ENCODE measurements at places on chromosomes 5 and 9.
A peak's percentile ranks its signal among the peaks of the same experiment; 100 is the strongest.

DNA sequence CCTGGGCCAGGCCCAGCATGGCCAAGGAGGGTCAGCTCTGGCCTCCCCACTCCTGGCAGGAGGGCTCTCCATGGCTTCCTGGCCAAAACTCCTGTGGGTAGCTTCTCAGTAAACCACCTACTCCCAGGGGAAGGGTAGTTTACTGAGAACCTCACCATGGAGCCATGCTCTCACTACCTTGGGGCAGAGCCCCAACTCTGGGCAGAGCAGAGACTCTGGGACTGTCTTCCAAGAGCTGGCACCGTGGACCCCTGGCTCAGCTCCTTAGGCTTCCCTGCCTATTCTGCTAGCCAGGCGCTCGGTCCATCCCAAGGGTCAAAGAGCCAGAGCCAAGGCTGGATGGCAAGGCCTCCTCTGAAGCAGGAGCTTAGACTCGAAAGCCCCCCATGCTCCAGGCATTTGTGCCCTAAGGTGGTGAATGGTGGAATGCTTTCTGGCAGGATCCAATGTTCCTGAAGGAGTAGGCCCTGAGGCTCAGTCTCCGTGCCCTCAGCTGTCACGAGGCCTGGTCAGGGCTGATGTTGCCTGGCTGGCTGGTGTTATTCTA is 19.6 kb downstream of the TCF7 start:
- H3K4me1 ChIP-seq = peaks cover 97% of the 10 kb centered on the region
- H3K27ac ChIP-seq = no peak overlapping the region
- H3K4me3 ChIP-seq = no peak overlapping the region
- DNase-seq = peak; percentile 6
- no peaks in the 10 kb centered on the region for H3K27me3 ChIP-seq

GRCh38 chr9:131892162-131892707 is 152.4 kb upstream of the RAPGEF1 start:
- H3K36me3 ChIP-seq = peaks cover 5% of the 10 kb centered on the region
- no peak overlapping the region for H3K4me3 ChIP-seq
- no peak for DNase-seq
- H3K27ac ChIP-seq = no peak overlapping the region
- no peaks in the 10 kb centered on the region for H3K4me1 ChIP-seq

GRCh38 chr9:137237759-137238726 is 3.0 kb upstream of the TUBB4B start:
- H3K27ac ChIP-seq = no peak overlapping the region
- H3K4me1 ChIP-seq = peaks cover 22% of the 10 kb centered on the region
- peaks cover 15% of the 10 kb centered on the region for H3K36me3 ChIP-seq
- peaks cover 2% of the 10 kb centered on the region for H3K27me3 ChIP-seq
- no peak for DNase-seq

GRCh38 chr5:61675015-61675692 is 343.1 kb downstream of the ZSWIM6 start:
- no peak overlapping the region for H3K4me3 ChIP-seq
- H3K27me3 ChIP-seq = peaks cover 8% of the 10 kb centered on the region
- DNase-seq = no peak
- no peaks in the 10 kb centered on the region for H3K36me3 ChIP-seq
- H3K27ac ChIP-seq = no peak overlapping the region
- no peaks in the 10 kb centered on the region for H3K4me1 ChIP-seq

GRCh38 chr5:173855162-173855994 is 32.8 kb upstream of the CPEB4 start:
- H3K27me3 ChIP-seq = peaks cover 7% of the 10 kb centered on the region
- H3K4me3 ChIP-seq = no peak overlapping the region
- no peak overlapping the region for H3K27ac ChIP-seq
- H3K36me3 ChIP-seq = no peaks in the 10 kb centered on the region
- peaks cover 5% of the 10 kb centered on the region for H3K4me1 ChIP-seq

DNA sequence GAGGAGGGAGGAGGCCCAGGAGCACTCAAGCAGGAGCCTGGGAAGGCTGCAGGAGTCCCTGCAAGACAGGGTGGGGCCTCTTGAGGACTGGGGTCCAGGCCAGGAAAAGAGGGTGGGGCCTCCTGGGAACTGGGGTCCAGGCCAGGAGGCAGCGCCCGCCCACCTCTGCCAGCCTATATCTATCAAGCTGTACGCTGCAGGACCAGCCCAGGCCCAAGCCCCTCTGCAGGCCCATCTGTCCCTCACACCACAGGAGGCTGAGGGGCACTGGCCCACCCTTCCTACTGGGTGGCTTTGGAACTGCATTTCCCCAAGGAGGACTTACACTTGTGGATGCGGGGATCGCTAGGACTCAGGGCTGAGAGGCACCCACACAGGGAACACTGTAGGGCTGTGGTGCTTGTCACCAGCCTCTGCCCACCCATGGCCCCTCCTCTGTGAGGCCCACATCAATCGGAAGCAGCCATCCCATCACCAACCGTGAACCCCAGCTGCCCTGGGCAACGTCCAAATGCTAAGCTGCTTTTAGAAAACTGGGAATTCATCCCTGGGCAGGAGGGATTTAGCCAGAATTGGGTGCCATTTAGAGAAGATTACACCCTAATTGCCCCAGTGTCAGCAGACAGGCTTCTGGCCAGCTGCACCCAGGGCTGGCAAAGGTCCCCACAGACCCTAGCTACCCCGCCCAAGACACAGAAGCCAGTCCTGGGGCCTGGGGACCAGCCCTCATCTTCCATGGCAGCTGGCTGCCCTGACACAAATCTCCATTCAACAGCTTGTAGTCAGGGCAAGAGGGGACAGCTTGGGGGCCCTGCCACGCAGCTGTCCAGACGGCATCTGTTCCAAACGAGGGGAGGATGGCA is 15.3 kb downstream of the BICD2 start:
- H3K4me3 ChIP-seq = no peak overlapping the region
- peaks cover 54% of the 10 kb centered on the region for H3K4me1 ChIP-seq
- peaks cover 3% of the 10 kb centered on the region for H3K36me3 ChIP-seq
- no peak for DNase-seq
- no peak overlapping the region for H3K27ac ChIP-seq

GRCh38 chr9:71941060-71941568 is 29.7 kb downstream of the C9orf85 start:
- no peaks in the 10 kb centered on the region for H3K27me3 ChIP-seq
- no peaks in the 10 kb centered on the region for H3K36me3 ChIP-seq
- no peak for DNase-seq
- H3K4me1 ChIP-seq = peaks cover 17% of the 10 kb centered on the region
- no peak overlapping the region for H3K27ac ChIP-seq

GRCh38 chr5:54401515-54401914 is 54.0 kb upstream of the HSPB3 start:
- no peaks in the 10 kb centered on the region for H3K4me1 ChIP-seq
- no peak for DNase-seq
- H3K27ac ChIP-seq = no peak overlapping the region

GRCh38 chr9:128634111-128634510 is 22.5 kb downstream of the DYNC2I2 start:
- H3K36me3 ChIP-seq = peaks cover 27% of the 10 kb centered on the region
- H3K4me1 ChIP-seq = no peaks in the 10 kb centered on the region
- no peak overlapping the region for H3K27ac ChIP-seq
- H3K4me3 ChIP-seq = no peak overlapping the region

GRCh38 chr5:97297063-97297703 is 114.1 kb upstream of the RIOK2 start:
- no peak overlapping the region for H3K27ac ChIP-seq
- H3K27me3 ChIP-seq = no peaks in the 10 kb centered on the region
- peak; percentile 22 for DNase-seq
- no peaks in the 10 kb centered on the region for H3K4me1 ChIP-seq
- no peaks in the 10 kb centered on the region for H3K36me3 ChIP-seq

DNA sequence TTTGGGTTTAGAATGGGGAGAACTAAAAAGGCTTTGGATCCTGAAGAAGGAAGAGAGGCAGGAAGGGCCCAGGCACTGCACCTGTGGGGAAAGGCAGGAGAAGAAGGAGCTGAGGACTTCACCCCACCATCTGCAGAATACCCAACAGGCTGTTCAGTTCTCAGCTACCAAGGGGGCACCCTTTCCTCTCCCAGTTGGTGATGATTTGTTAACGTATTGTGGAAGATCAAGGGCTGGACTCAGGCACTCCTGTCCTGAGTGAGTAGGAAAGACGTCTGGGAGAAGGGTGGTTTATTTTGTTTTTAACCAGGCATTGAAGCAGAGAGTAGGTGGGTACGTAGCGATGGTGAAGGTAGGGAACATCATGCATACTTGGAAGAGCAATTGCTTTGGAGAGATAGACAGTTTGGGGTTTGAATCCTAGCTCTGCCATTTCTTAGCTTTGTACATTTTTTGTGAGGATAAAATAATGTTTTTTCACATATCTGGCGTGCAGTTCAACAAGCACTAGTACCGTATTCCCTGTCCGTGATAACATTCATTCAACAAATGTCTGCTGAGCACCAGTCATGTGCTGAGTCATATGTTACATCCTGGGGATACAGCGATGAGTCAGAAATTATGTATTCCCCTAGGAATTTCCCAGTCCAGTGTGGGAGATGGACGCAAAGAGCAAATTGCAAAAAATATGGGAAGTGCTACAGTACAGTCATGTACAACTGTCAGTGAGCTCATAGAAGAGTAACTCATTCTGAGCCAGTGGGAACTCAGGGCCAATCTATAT is 2.1 kb downstream of the MSANTD3 start:
- peaks cover 2% of the 10 kb centered on the region for H3K36me3 ChIP-seq
- H3K4me1 ChIP-seq = peaks cover 30% of the 10 kb centered on the region
- no peak overlapping the region for H3K4me3 ChIP-seq

DNA sequence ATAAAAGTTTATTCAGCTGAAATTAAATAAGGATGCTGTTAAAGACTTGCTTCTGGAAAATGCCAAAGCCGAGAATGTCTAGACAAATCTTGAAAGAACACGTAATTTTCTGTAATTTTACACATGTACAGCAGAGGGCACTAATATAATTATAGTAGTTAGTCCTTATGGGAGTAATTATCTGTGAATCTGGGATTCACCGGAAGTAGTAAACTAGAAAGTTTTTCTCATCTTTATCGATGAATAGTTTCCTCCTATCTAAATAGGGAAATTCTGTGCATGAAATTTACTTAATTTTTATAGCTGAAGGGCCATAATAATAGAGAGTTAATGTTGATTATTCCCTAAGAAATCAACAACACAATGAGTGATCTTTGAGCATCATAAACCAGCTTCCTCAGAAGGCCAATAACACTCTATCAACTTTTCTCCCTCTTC is 18.4 kb upstream of the CNTLN start:
- no peak for DNase-seq
- H3K4me1 ChIP-seq = no peaks in the 10 kb centered on the region
- no peak overlapping the region for H3K4me3 ChIP-seq

- no peak overlapping the region for H3K27ac ChIP-seq
- no peaks in the 10 kb centered on the region for H3K4me1 ChIP-seq
- no peaks in the 10 kb centered on the region for H3K36me3 ChIP-seq
- no peak overlapping the region for H3K4me3 ChIP-seq
Measured at GRCh38 chr5:11166923-11167322, 405.9 kb upstream of the DAP start.

DNA sequence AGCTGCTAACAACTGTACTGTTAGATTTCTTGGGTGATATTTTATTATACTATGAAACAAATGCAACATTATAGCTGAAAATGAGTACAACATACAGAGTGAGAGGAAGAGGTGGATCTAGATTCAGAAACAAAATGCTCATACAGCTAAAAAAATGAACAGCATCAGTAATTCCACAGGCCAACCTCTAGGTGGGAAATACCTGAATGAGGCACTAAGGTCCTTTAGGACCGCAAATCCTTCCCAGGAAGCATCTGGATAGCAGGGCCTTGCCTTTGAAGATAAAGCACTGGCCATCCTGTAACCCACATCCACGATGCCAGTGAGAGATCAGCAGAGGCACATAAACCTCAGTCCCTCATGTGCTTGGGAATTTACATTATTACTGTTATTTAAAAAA is 310.8 kb downstream of the YTHDC2 start:
- H3K4me3 ChIP-seq = no peak overlapping the region
- DNase-seq = no peak
- H3K27ac ChIP-seq = no peak overlapping the region
- no peaks in the 10 kb centered on the region for H3K36me3 ChIP-seq

GRCh38 chr9:34896112-34896511 is 62.0 kb upstream of the PHF24 start:
- no peak overlapping the region for H3K27ac ChIP-seq
- peaks cover 40% of the 10 kb centered on the region for H3K27me3 ChIP-seq
- no peak for DNase-seq
- H3K36me3 ChIP-seq = no peaks in the 10 kb centered on the region
- no peaks in the 10 kb centered on the region for H3K4me1 ChIP-seq
- H3K4me3 ChIP-seq = no peak overlapping the region

DNA sequence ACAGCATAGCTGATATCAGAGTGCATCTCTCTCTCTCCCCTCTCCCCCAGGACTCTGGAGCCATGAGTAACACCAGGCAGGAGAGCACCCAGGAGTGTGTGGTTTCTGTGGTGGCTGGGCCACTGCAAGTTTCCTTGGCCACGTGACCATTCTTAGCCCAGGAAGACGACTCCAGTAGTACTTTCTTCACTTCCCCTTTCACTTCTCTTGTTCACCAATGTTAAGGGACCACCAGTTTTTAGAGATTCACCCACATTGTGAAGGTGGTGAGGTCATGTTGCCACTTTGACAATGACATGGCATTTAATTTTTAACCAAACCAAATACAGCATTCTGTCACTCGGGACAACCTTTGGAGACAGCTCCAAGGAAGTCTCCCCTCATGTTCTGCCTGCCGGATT is 17.9 kb upstream of the DAPK1 start:
- DNase-seq = peak; percentile 13
- H3K4me3 ChIP-seq = no peak overlapping the region
- H3K27me3 ChIP-seq = peaks cover 4% of the 10 kb centered on the region
- H3K4me1 ChIP-seq = peaks cover 19% of the 10 kb centered on the region

DNA sequence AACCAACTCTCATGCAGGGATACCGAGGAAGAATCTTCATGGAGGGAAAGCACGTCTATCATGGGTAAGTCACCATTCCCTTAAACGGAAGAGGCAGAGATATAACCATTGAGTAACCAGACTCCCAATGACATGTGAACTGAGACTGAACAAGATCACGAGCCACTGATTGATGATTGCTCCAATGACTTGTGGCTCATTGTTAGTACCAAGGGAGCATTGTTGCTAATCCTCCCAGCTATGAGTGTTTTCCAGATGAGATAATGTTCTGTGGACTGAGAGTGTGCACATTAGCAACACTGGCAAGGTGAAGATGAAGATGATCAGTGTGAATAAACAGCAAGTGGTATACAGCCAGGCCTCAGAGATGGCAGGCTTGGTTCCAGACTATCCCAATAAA is 219.2 kb upstream of the MAP3K1 start:
- no peak overlapping the region for H3K27ac ChIP-seq
- no peak for DNase-seq
- no peaks in the 10 kb centered on the region for H3K27me3 ChIP-seq
- H3K4me3 ChIP-seq = no peak overlapping the region

- H3K4me1 ChIP-seq = no peaks in the 10 kb centered on the region
- H3K36me3 ChIP-seq = no peaks in the 10 kb centered on the region
- no peak for DNase-seq
- H3K27ac ChIP-seq = no peak overlapping the region
- peaks cover 10% of the 10 kb centered on the region for H3K27me3 ChIP-seq
Measured at GRCh38 chr9:135252980-135253304, 165.5 kb downstream of the OLFM1 start.

GRCh38 chr9:93061791-93062763 is 3.6 kb downstream of the SUSD3 start:
- H3K36me3 ChIP-seq = peaks cover 32% of the 10 kb centered on the region
- DNase-seq = peak; percentile 68

- no peak for DNase-seq
- no peak overlapping the region for H3K27ac ChIP-seq
- no peaks in the 10 kb centered on the region for H3K4me1 ChIP-seq
- H3K4me3 ChIP-seq = no peak overlapping the region
Measured at GRCh38 chr5:145989428-145989827, 53.0 kb downstream of the SH3RF2 start.

GRCh38 chr5:172167895-172168294 is 20.1 kb downstream of the STK10 start:
- no peak for DNase-seq
- peaks cover 15% of the 10 kb centered on the region for H3K36me3 ChIP-seq
- no peaks in the 10 kb centered on the region for H3K27me3 ChIP-seq
- H3K4me3 ChIP-seq = no peak overlapping the region
- H3K4me1 ChIP-seq = peaks cover 80% of the 10 kb centered on the region
